NCI-H524 treated with DMSO at 0.1 percent for 48 hours (cell line): ENCODE measurements at places on chromosomes 2 and 18.

- no peak for DNase-seq
These were observed 5.7 kb upstream of the EFR3B start for GRCh38 chr2:25036221-25036559.

- DNase-seq: no peak
These were observed 115.0 kb downstream of the GBX2 start for GRCh38 chr2:236052926-236053821.

- no peak for DNase-seq
These were observed 26.9 kb upstream of the ROCK2 start for GRCh38 chr2:11371092-11371937.

DNA sequence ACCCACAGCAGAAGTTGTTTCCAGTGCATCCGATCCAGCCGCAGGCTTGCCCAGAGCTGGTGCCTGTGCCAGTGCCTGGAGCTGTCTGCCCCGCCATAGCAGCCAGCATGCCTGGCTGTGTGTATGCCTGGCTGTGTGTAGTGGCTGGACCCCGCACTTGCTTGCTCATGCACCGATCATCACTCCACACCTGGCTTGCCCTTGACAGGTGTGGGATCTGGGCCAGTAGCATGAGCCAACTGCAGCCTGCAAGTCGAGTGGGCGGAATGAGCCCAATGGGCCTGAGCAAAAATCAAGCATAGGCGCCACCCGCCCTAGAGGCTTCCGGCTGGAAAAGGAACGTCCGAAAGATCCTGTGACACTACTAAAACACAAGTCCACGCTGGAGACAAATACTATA, 74.5 kb downstream of the EPB41L3 start:
- DNase-seq: no peak

DNA sequence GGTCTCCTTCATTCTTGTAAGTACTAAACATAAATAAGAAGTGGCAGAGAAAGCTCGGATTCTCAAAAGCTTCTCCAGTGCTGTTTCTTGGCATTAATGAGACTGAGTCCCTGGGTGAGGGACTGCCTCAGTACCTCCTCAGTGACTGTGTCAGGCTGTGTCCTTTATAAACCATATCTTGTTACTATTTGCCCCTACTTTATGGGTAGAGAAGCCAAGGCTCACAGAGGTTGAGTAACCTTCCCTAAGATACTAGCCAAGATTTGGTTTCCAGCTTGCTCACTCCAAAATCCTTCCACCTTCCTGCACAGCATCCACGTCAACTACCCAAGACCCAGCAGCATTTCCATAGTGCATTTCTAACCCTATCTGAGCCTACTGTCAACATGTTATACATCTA, 55.6 kb downstream of the THUMPD2 start:
- no peak for DNase-seq

DNA sequence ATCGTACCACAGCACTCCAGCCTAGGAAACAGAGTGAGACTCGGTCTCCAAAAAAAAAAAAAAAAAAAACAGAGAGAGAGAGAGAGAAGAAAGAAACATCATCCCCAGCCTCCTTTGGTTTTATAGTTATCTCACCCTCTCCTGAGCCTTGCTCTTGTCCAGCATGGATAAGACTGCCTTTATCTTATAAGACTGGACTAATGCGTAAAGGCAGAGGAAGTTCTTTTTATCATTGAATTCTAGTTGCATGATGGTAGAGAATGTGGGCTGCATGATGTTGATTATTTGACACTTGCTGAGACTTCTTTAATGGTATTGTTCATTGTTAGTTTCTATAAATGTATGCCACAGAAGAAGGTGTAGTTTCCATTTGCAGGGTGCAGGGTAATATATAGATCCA, 124.4 kb downstream of the ZBTB7C start:
- no peak for DNase-seq

DNA sequence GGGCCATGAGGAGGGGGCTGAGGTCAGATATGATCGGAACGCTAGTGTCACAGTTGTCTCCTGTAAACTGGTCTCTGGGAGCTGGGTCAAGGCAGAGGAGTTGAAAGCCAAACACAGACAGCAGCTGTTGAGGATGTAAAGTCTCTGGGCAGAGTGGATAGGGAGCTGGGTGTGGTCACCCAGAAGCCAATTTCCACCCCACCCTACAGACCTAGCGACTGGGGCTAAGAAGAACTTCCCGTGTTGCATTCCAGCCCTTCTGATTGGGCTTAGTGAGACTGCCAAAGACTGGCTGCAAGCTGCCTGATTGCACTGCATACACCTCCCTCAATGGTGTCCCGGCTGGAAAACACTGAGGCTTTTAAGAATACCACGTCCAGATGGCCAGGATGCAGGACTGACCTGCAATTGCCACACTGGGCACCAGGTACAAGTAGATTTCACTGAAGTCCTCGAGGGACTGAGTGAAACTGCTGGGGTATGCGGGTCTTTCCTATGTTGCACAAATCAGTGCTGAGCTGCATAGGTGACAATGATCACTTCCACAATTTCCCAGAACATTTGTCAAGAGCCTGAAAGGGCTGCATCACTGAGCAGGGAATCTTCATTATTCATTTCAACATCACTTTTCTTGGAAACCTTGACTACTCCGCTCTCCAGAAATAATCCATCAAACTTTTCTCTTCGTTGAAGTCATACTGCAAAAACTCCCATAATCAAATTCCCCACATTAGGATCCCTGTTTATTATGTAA, 43.1 kb upstream of the EML4 start:
- no peak for DNase-seq

DNA sequence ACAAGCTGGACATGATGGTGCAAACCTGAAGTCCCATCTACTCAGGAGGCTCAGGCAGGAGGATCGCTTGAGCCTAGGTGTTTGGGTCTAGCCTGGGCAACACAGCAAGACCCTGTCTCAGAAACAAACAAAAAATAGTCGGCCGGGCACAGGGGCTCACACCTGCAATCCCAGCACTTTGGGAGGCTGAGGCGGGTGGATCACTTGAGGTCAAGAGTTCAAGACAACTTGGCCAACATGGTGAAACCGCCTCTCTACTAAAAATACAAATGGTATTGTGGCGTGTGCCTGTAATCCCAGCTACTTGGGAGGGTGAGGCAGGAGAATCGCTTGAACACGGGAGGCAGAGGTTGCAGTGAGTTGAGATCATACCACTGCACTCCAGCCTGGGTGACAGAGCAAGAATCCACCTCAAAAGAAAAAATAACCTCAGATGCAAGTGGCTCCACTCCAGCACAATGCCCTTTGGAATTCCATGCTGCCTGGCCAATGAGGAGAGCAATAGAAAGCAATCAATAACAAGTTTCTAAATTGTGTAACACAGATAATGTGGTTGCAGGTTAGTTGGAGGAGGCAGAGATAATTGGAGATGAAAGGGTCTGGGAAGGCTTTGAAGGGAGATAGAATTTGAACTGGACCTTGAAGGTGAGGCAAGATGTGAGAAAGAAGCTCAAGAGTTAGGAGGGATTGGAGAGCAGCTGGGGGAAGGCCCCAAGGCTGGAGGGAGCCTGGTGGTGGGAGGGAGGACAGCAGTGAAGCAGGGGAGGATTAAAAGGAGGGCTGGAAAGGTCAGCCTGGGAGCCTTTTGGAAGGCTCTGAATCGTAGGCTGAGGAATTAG, 6.0 kb downstream of the TTC31 start:
- no peak for DNase-seq

GRCh38 chr2:212076456-212076855, 462.1 kb downstream of the ERBB4 start:
- no peak for DNase-seq

DNA sequence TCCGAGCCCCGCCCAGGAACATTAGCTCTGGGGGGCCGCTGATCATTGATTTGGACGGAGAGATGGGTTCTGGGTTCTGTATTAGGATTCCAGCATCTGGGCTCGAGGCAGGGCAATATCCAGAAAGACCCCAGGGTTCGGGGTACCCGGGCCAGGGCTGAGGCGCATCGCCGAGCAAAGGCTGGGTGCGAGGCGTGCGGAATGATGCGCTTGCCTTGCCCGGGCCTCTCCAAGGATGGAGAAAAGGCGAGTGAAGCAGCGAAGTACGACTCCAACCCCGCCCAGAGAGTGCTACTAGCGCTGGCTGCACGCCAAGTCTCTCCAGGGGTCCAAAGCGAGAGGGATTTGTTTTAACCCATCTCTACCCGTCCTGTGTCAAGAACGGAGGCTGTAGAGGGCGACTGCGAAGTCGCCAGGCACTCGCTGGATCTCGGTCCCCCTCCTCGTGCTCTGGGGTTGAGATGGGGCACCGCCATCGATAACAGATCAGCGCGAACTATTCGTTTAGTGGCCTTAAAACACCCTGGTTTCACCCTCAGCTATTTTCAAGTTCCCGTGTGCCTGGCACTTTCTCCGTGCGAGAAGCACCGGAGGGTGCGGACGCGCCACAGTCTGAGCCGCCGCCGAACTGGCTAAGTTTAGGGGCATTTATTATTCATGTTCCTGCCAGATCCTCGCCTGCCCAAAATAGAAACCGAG, 1.9 kb downstream of the ADCYAP1 start:
- DNase-seq: peak; percentile 47

DNA sequence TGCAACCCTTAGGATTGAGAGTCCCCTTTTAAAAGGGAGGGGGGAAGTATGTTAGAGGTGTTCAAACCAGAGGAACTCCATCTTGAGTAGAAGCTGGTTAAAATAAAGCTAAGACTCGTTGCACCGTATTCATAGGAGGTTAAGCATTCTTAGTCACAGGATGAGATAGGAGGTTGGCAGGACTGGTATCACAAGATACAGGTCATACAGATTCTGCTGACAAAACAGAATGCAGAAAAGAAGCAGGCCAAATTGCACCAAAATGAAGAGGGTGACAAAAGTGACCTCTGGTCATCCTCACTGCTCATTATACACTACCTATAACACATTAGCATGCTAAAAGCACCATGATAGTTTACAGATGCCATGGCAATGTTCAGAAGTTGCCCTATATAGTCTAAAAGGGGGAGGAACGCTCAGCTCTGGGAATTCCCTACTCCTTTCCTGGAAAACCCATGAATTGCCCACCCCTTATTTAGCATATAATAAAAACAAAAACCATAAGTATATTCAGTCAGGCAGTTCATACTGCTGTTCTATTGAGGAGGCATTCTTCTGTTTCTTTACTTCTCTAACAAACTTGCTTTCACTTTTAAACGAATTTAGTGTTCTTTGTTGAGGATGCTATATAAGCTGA, 192.2 kb upstream of the NDUFV2 start:
- no peak for DNase-seq

GRCh38 chr2:179536185-179536584, 271.6 kb upstream of the SESTD1 start:
- no peak for DNase-seq

DNA sequence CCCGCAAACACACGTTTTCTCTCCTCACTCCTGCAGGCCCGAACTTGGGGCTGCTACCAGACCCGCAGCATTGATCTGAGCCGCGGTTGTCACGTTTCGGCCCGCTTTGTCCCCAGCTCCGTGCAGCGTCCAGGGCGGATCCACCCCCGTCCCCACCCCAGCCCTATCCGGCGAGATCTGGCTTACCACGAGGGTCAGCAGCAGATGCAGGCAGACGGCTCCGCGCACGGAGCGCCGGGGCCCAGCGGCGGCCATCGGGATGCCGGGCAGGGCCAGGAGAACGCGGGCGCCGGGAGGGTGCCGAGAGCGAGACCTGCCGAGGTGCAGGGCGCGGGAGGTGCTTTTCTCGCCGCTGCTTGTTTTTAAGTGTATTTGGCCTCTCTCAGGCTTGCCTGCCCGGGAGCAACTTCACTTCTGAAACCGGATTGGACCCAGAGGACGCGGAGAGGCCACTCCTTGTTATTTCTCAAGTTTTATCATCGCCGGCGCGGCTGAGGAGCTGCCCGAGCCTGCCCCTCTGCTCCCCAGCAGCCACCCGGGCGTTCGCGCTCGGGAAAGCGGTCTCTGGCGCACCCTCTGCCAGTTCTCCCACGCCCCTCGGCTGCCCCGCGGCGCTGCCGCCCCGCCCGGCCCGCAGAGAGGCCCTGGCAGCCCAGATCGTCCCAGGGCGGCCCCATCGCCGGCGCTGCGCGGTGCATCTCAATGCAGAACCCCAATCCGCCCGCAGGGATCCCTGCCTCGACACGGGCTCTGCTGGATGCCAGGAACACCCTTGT, at the start of gene DSC3:
Gene DSC3 (minus strand): TSS at position 337 of the 776 bp plus-strand sequence. CDS start 82 bp downstream, at position 255.
- DNase-seq: no peak

- DNase-seq: no peak
These were observed 129.5 kb upstream of the PELI1 start for GRCh38 chr2:64273524-64274398.

GRCh38 chr2:62101886-62102285, 94.0 kb upstream of the B3GNT2 start:
- no peak for DNase-seq

GRCh38 chr2:218418717-218419458, at the start of gene VIL1:
VIL1 (plus strand) TSS chr2:218419123; CDS start chr2:218423779, 4,656 bp downstream.
- DNase-seq: no peak

DNA sequence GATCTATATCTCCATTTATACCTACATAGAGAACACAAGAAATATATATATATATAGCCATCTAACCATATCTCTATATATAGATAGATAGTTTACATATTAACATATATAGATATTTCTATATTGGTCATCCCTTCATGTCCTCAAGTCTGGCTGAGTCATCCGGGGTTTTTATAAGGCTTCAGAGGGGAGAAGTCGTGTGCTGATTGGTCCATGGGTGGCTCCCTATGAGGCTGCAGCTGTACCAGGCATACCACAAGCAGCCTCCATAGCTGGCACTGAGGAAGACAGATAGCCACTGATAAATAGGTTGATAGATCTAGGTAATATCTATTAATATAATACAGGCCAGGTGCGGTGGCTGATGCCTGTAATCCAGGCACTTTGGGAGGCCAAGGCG, 618.3 kb upstream of the SETBP1 start:
- DNase-seq: no peak

- no peak for DNase-seq
These were observed 40.2 kb upstream of the GMCL1 start for GRCh38 chr2:69789175-69789721.

GRCh38 chr2:62469548-62469947, 36.4 kb downstream of the TMEM17 start:
- DNase-seq: no peak

DNA sequence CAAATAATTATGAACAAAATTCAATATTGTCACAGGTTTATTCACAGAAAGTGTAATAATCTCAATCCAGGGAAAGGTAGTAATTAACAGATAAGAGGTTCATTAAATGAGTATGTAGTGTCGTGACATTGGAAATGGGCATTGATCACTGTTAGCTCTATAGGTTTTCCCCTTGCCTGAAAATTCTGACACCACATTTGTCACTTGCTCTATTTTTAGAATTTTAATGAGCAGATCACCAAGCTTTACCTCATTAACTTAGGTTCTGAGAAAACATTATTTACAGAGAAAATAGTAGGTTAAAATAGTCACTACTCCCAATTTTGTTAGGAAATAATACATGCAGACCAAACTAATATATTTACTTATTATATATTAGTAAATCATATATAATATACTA, 344.0 kb downstream of the DSC3 start:
- no peak for DNase-seq

- DNase-seq: no peak
These were observed 364.5 kb upstream of the LINC00305 start for GRCh38 chr18:64513401-64513800.

GRCh38 chr2:64000630-64001381, 18.4 kb downstream of the VPS54 start:
- no peak for DNase-seq

GRCh38 chr2:118529908-118530599, 317.4 kb downstream of the EN1 start:
- no peak for DNase-seq
